Metanephros (tissue), 2 donors: ENCODE measurements at places on chromosomes 12 and 14. TPM values are rescaled to one million over a fixed set of nuclear protein-coding genes. Genes with fewer than 3 reads are reported as not detected.

Gene SMOC1
- total RNA-seq, result 3.9 TPM

Gene ADAM20
- 3.2 TPM for total RNA-seq

Gene SYT1
- 23.6 TPM for total RNA-seq

Gene CLEC2A
- not detected for total RNA-seq

Gene GYS2
- not detected for total RNA-seq

Gene ARHGEF25
- total RNA-seq, result 29.2 TPM

Gene SOX5
- 25.2 TPM for total RNA-seq

Gene POTEG
- total RNA-seq, result not detected

Gene C12orf50
- not detected for total RNA-seq

Gene NUBPL
- 26.6 TPM for total RNA-seq

Gene HOXC9
- total RNA-seq, result 21.5 TPM

Gene SIX1
- total RNA-seq, result 18.0 TPM

Gene KRT71
- 0.29 TPM for total RNA-seq

Gene GPR132
- 2.3 TPM for total RNA-seq
